NAMALWA (cell line): ENCODE measurements at places on chromosomes 11 and 22.
A peak's percentile ranks its signal among the peaks of the same experiment; 100 is the strongest.

DNA sequence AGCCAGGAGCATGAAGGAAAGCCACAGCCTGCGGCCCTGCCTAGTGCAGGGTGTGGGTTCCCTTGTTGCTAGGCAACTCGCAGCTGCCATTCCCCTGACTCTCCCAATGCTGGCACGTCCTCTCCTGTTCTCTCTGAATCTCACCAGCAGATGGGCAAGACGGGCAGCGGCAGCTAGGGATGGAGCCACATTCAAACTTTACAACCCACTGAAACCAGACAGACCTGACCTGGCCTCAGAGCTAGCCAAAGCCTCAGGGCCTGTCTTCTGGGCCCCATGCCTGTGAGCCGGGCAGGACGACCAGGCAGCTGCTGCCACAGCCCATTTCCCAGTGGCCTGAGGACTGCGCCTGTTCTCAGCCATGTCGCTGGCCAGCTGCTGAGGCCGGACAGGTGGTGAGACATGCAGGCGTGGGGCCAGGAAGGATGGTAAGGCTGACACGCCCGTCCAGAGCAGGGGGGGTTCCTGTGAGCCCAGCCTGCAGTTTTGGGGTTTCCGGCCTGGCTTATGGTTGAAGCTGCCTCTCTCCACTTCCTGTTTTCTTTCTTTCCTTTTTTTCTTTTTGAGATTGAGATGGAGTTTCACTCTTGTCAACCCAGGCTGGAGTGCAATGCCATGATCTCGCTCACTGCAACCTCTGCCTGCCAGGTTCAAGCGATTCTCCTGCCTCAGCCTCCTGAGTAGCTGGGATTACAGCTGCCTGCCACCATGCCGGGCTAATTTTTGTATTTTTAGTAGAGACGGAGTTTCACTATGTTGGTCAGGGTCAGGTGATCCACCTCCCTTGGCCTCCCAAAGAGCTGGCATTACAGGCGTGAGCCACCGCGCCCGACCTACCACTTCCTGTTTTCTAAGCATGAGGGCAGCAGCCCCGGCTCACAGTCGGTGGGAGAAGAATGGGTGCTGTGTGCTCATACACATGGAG, 4.1 kb downstream of the SUN2 start:
- DNase-seq, result peak; percentile 79

- no peak for DNase-seq
Observed at GRCh38 chr11:20248121-20248772, 88.0 kb upstream of the DBX1 start.

GRCh38 chr11:84719935-84720577, 907.1 kb downstream of the DLG2 start:
- peak; percentile 43 for DNase-seq

DNA sequence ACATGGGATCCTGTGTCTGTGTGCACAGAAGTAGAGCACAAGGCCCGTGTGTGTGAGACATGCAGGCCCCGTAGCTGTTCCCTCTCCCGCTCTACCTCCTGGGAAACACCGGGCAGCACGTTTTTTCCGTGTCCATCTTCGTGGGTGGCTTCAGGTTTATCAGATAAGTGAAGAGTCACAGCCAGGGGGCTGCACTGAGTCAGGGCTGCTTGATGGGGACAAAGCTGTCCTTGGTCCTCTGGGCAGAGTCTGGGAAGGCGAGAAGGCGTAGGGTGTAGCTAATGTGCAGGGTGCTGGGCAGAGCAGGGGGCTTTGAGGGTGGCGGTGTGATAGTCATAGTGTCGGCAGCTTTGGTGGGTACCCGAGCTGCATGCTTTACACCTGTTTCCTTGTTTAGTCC, 23.7 kb downstream of the INCENP start:
- DNase-seq, result no peak

GRCh38 chr22:36204001-36204631, 2.5 kb upstream of the APOL4 start:
- DNase-seq, result no peak

DNA sequence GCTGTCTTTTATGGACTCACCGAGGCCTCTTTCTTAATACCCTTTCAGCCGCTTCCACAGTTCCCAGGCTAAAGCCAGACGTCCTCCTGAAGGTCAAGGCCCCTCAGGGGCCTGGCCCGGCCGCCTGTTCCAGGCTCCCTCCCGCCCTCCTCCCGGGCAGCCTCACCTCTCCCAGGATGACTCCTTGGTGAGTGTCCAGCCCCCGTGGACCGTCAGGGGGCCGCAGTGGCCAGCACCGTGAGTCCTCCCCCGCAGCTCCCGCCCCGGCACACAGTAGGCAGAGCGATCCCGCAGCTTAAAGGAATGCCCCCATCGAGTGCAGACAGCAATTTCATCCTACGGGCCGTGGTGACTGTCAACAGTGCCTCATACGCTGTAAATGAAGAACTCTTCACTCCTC, 32.9 kb downstream of the ELFN2 start:
- DNase-seq, result no peak

DNA sequence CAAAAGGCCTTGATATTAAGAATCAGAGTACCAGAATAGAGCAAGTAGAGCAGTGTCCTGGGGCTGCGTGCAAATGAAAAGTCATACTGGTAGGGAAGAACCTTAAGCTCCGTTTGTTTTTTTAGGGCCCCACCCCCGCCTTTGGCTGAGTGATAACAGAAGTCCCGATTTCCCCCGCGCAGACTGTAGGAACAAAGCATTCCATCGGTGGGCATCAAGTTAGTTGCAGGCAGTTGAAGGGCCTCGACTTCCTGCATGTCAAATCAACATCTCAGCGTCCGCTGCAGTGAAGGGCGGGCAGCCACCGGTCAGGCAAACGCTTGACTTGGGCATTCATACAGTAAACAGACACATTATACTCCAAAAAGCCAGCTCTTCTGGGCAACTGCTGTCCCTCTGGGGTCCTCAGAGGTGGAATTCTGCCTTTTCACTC, 11.7 kb downstream of the LRP4 start:
- DNase-seq, result no peak

DNA sequence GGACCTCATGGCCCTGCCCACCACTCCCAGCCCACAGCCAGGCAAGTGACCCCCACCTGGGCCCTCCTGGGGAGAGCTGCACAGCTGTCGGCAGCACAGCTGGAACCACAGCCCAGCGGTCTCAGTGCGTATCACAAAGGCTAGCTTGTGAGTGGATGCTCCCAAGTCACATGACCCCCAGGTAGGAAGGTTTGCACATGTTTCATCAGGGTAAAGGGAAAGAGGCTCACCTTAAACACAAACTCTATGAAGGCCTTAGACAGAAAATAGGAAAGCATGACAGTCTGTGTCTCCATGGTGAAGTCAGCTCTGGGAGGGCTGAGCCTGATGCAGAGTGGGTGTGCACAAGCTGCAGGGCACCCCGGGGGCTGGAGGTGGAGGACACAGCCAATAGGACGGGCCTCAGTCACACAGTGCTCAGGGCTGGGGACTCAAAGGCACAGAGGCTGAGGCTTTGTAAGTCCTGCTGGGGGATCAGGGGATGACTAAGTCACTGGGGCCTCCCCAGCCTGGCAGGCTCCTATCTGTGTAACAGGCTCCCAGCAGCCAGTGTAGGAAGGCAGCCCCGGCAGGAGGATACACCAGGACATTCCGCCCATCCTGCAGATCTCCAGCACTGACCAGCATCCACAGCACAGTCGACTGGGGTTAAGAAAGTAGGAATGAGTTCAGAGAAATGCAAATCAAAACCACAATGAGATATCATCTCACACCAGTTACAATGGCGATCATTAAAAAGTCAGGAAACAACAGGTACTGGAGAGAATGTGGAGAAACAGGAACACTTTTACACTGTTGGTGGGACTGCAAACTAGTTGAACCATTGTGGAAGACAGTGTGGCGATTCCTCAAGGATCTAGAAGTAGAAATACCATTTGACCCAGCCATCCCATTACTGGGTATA, 22.0 kb downstream of the CELSR1 start:
- no peak for DNase-seq

- DNase-seq, result no peak
Observed at GRCh38 chr11:45501392-45502225, 163.8 kb downstream of the CHST1 start.

- no peak for DNase-seq
Observed at GRCh38 chr11:33944345-33944692, 52.4 kb upstream of the LMO2 start.

- no peak for DNase-seq
Observed at GRCh38 chr11:75900848-75901247, 85.8 kb downstream of the UVRAG start.

DNA sequence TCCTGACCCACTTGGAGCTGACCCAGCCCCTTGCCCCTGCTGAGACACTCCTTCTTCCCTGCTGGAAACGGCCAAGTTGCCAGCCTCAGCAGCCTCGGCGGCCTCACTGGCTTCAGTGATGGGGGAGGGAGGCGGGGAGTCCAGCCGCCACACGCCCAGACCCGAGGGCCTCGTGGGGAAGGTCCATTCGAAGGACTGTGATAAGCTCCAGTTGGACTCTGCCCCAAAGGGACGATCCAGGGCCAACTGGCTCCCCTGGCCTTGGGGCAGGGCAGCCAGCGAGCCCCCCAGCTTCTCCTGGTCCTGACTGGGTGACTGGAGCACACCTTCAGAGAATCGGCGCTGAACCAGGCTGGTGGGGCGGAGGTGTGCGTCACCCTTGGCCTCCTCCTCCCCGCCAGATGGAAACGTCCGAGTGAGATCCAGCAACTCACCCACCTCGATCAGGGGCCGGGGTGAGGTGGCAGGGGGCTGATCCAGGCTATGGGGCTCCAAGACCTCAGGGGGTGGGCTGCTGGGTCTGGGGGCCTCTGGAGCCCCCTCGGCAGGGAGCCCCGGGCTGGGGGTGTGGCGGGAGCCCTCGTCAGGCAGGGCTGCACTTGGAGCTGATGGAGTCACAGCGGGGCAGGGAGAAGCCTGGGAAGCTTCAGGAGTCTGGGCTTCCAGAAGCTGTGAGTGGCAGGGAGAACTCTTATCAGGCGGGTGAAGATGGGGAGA, 11.5 kb downstream of the TNKS1BP1 start:
- no peak for DNase-seq
